ENCODE measurements at places on chromosomes 4 and X. TPM values are rescaled to one million over a fixed set of nuclear protein-coding genes. Genes with fewer than 3 reads are reported as not detected.
A peak's percentile ranks its signal among the peaks of the same experiment; 100 is the strongest.

GRCh38 chr4:108559068-108559793 lies 61.1 kb upstream of the RPL34 start:
- no peak for DNase-seq

CSN2 gene
- total RNA-seq, result not detected

PCDH18 gene
- 65.7 TPM for total RNA-seq

- DNase-seq, result no peak
These were observed 417.7 kb downstream of the AR start for GRCh38 chrX:67961516-67961915.

DNA sequence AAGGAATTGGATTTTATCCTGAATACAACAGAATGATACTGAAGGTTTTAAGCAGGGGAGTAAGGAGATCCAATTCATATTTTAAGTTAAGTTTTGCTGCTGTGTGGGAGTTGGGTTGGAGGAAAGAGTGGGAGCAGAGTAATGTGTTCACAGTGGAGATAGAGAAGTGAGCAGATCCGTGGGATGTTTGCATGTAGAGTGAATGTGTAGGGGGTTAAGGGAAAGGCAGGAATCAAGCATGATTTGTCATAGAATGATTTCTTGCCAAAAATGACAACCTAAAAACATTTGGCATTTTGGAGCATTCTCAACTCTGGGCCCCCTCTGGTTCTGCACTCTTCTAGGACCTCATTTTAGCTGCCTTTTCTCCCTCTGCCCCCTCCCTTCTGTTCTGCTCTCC lies 76.6 kb downstream of the ARHGAP10 start:
- no peak for DNase-seq

MAGEA8 gene
- not detected for total RNA-seq

GRCh38 chr4:7964890-7965662 lies 25.4 kb upstream of the AFAP1 start:
- DNase-seq, result no peak

CDK16 gene
- 289 TPM for total RNA-seq

- no peak for DNase-seq
These were observed 1025.0 kb upstream of the PCDH10 start for GRCh38 chr4:132123870-132124623.

- DNase-seq, result no peak
These were observed 31.2 kb upstream of the HGFAC start for GRCh38 chr4:3410401-3411135.

SPIN2B gene
- total RNA-seq, result 15.5 TPM

- DNase-seq, result no peak
These were observed 15.0 kb upstream of the TRIM2 start for GRCh38 chr4:153189016-153189801.

- no peak for DNase-seq
These were observed 12.2 kb upstream of the FGF16 start for GRCh38 chrX:77434962-77435361.

TRIM75 gene
- not detected for total RNA-seq

GRCh38 chrX:147072747-147073146 lies 258.2 kb upstream of the CXorf51A start:
- DNase-seq, result no peak

DNA sequence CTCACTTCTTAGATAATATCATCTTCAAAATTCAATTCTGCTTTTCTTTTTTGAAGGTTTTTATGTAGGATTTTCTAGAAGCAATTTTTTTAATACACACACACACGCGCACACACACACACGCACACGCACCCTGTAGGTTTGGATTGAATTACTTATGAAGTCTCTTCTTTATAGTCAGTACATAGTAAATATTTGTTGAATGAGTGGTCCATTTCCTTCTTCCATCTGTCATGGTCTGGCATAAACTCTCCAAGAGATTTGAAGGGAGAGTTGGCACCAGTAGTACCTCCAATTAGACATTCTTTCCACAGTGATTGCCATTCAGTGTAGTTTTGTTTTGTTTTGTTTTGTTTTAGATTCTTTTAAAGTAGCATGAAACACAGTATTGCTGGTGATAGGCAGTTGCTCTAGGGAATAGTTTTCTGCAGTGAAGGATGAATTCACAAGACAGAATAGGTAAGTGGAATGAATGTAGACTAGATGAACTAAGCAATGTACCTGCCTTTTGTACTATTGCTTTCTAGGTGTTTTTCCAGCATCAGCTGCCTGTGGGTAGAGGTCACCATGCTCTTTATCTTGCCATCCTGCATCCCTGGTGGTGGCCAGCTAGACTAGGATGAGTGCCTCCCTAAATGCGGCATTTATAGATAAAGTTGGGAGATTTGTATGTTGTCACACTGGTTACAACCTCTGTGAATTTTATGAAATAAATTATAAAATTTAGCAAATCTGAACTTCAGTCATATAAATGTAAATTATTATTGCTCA lies 20.5 kb downstream of the PDLIM5 start:
- no peak for DNase-seq

PABPC5 gene
- 10.0 TPM for total RNA-seq

KCND1 gene
- total RNA-seq, result 1.2 TPM

GRCh38 chr4:112257098-112257497 lies 25.5 kb downstream of the AP1AR start:
- no peak for DNase-seq

DNA sequence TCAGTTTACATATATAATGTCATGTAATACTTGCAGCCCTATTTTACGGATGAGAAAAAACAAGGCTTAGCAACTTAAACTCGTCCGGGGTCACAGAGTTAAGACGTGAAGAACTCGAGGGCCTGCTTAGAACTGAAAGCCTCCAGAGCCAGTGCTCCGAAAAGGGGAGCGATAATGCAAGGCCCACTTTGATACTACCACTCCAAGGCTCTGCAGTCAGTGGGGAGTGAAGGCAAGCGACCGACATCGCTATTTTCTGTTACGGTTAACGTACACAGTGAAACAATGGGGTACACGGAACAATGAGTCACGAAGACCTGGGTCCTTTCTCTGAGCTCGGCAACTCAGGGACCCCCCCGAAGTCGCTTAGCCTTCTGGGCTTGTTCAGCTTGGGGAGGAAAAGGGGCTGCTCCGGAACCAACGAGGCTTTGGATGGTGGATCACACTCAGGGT lies 965 bp downstream of the PPA2 start:
- no peak for DNase-seq

GRCh38 chr4:78542373-78542772 lies 9.2 kb upstream of the ANXA3 start:
- DNase-seq, result no peak

FDCSP gene
- not detected for total RNA-seq

- DNase-seq, result no peak
These were observed 2.4 kb upstream of the GPR82 start for GRCh38 chrX:41721590-41721989.

DNA sequence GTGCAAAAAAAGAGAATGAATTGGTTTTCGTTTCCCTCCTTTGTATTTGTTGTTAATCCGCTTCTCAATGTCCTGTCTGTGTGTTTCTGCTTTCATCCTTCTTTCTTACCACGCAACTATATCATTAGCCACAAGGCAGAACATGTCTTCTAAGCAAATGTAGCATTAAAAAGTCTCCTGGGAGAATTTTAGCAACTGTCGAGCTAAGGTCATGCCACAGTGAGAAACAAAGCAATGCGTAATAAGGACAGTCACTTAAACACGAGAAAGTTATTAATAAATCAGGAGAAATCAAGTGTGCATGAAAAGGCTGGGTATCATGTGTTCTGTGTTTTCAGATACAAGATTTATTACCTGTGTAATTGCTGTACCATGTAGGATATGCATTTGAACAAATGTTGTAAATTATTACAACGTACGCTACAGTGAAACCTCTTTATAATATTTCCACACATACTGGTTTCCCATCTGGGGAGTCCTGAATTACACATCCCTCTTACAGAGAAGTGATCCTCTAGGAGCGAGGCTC lies 890.8 kb downstream of the TRIML1 start:
- DNase-seq, result no peak

DNA sequence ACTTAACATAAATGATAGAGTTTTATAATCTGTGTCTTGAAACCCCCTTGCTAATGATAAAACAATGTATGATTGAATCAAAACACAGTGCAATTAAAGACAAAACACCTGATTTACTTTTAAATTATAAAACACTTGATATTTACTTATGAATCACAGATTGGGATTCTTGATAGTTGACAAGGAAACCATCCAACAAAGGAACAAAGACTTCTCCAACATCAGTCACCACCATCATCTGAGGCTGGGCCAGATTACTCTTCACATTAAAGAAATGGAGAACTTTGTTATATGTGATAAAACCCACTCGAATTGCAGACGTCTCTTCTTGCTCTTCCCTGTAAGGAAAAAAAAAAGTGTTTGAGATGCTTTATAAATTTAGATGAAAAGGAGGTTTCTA lies 67.4 kb downstream of the METTL14 start:
- no peak for DNase-seq

GRCh38 chr4:31674313-31674947 lies 954.3 kb downstream of the PCDH7 start:
- DNase-seq, result peak; percentile 4

GNPDA2 gene
- total RNA-seq, result 11.4 TPM

DNA sequence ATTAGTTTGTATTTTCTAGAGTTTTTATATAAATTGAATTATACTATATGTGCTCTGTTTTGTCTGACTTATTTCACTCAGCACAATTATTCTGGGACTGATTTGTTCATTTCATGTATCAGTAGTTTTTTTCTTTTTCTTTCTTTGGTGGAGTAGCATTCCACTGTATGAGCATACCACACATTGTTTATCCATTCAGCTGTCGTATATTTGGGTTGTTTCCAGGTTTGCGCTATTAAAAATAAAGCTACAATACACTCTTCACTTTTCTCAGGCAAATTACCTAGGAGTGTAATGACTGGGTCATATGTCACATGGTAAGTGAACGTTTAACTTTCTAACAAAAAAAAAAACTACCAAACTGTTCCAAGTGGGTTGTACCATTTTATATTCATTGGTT lies 9.6 kb upstream of the OTUD4 start:
- no peak for DNase-seq

EDNRA gene
- 6.9 TPM for total RNA-seq

DNA sequence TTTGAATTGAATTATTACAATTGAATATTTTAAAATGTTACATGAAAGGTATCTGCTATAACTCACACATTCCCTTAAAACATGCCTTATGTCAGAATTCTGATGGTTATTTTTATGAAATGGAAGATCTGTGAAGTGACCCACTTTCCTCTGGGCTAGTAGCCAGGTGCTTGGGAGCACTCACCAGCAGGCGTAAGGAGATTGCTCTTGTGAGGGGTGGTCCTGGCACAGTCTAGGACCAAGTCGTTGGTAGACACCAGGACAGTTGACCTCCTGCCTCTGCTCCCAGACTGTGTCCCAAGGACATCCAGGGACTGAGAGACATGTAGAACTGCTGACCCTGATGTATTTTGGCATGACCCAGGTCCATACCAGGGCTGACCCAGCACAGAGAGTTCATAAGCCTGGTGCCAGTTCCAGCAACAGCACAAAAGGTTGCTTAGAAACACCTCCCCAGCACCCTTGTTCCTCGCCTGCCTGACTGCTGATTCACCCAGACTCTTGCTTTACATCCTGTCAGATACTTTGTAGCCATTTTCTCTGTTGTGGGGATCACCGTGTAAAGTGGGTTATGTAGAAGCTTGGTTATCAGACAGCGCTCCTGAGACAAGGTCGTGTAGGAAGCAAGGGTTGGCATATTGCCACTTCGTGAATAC lies 48.5 kb downstream of the NELFA start:
- DNase-seq, result no peak

DNA sequence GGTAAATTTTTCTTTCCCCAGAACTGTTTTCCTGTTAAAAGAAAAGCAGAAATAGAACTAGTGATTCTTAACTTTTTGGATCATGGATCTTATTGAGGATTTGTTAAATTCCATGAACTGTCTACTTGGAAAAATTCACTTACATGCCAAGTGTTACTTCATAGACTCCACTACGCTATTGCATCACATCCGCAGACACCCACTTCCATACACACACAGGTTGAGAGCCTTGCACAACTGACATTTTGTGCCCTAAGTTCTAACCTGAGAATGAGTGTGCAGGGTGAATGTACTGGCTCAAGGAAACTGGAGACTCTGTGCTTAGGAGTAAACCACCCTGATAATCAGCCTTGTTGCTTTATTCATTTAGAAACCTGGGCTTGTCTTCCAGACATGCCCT lies 250.5 kb upstream of the EDA2R start:
- no peak for DNase-seq

REELD1 gene
- total RNA-seq, result not detected

DNA sequence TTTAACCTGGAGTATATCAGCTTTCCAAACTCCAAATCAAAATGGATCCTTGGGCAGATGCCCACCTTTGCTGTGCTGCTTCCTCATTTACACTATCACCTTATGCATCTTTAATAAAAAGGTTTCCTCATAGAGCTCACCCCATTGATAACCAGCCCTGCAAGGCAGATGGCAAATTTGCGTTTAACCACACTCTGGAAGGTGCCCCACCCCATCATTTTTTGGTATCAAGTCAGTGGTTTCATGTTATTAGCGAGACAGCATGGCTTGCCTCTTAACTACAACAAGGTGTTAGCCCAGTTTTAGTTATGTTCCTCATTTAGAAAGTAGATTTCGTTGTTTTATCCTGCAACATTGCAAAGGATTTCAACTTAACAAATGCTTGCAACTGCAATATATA lies 214.0 kb upstream of the WDFY3 start:
- DNase-seq, result no peak

HS3ST1 gene
- 0.37 TPM for total RNA-seq

- DNase-seq, result no peak
These were observed 7.4 kb upstream of the WDFY3 start for GRCh38 chr4:84973856-84974255.

P2RY4 gene
- total RNA-seq, result not detected

IL1RAPL1 gene
- 2.7 TPM for total RNA-seq

NUP62CL gene
- 6.1 TPM for total RNA-seq

DNA sequence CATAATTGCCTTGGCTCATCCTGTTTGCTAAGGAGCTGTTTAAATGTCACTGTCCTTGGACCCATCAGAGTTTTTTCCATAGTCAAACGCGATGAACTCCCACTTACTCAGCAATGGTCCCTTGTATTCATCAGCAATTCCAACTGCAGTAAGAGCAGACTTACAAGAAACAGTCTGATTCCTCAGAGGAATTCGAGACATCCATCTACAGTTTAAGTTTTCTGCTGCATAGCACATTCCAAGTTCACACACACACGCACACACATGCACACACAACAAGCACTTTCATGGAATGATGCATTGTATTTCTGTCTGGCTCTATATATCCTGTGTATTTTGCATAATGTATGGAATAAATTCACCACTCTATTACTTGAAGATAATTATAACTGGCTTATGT lies 32.7 kb upstream of the TMEM150C start:
- DNase-seq, result no peak

DNA sequence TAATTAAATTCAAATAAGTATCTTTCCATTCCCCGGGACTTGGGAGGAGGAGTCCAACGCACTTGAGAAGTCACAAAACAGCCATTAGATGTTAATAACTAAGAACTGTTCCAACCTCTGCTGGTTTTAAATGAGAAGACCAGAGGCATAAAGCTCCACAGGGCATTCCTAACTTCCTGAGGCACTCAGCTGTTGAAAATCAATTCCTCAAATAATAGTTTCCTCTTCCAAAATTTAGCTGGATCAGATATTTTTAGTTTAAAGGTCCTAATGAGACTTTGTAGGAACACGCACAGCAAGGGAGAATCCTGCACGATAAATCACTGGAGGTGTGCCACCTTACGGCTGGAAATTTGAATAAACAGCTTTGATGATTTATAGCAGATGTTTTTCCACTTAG lies 504.3 kb upstream of the ZFP42 start:
- DNase-seq, result no peak

CTAG1A gene
- not detected for total RNA-seq

GRCh38 chrX:15619053-15619755 lies 18.4 kb upstream of the ACE2 start:
- DNase-seq, result no peak

All from neural crest cell (in vitro differentiated cells).